PC-3 (cell line): ENCODE measurements at places on chromosomes 16 and 17. TPM values are rescaled to one million over a fixed set of nuclear protein-coding genes. Genes with fewer than 3 reads are reported as not detected.

Gene NKD1
- 0.06 and 0.07 TPM in 2 replicates for total RNA-seq

Gene ADAMTS18
- not detected in 2 replicates for total RNA-seq

Gene MYO15B
- total RNA-seq, result 3.2 and 7.1 TPM in 2 replicates

Gene NOS2
- total RNA-seq, result not detected in 2 replicates

Gene CDRT15
- total RNA-seq, result not detected in 2 replicates

Gene UNC13D
- 43.9 and 53.8 TPM in 2 replicates for total RNA-seq
